ENCODE measurements at places on chromosomes 6 and 20. TPM values are rescaled to one million over a fixed set of nuclear protein-coding genes. Genes with fewer than 3 reads are reported as not detected.

GRCh38 chr20:36988494-36988966 lies 37.0 kb upstream of the SAMHD1 start:
- H3K4me3 ChIP-seq = no peak overlapping the region
- H3K36me3 ChIP-seq = no peaks in the 10 kb centered on the region
- H3K27ac ChIP-seq = no peak overlapping the region
- DNase-seq = no peak

DNA sequence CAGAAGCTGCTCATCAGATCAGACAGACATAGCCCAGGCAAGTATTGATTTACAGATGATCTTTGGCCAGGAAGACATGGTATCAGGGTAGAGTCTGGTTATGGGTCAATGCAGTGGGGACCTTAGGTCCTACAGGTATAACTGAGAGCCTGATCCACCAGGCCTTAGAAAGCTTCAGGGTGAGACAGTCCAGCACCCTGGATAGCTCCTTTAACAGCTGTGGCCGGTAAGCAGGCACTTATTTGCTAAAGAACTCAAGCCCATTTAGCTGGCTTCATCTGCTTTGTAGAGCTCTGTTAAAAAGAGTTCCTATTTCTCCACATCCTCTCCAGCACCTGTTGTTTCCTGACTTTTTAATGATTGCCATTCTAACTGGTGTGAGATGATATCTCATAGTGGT lies 39.6 kb downstream of the ESR1 start:
- H3K4me3 ChIP-seq = no peak overlapping the region
- no peak overlapping the region for H3K27ac ChIP-seq
- no peaks in the 10 kb centered on the region for H3K4me1 ChIP-seq
- no peaks in the 10 kb centered on the region for H3K27me3 ChIP-seq

- peak overlapping the region; percentile 50 for H3K27ac ChIP-seq
- no peaks in the 10 kb centered on the region for H3K4me1 ChIP-seq
- H3K36me3 ChIP-seq = no peaks in the 10 kb centered on the region
- no peak for DNase-seq
- no peak overlapping the region for H3K4me3 ChIP-seq
- no peaks in the 10 kb centered on the region for H3K27me3 ChIP-seq
Measured at GRCh38 chr6:13268913-13269518, 59.3 kb downstream of the TBC1D7 start.

DNA sequence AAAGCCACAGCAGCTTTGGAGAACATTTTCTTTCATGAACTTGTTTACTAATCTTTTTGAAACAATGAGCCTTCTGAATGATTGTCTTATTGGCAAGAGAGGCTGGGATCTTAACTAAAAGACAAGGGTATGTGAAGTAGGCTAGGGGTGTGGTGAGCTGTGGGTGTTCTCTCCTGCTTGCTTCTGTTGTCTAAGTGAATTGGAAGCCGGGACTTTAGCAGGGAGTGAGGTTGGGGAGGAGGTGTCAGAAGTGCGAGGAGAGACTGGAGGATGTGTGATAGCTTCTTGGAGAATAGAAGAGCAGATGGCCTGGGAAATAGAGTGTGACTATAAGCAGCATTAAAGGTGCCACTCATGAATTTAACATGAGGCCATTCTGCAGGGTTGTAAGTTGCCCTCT lies 562.8 kb downstream of the UTRN start:
- peaks cover 2% of the 10 kb centered on the region for H3K36me3 ChIP-seq
- no peaks in the 10 kb centered on the region for H3K4me1 ChIP-seq
- H3K4me3 ChIP-seq = no peak overlapping the region
- DNase-seq = no peak
- H3K27me3 ChIP-seq = no peaks in the 10 kb centered on the region

- DNase-seq = no peak
- no peak overlapping the region for H3K27ac ChIP-seq
- no peak overlapping the region for H3K4me3 ChIP-seq
Measured at GRCh38 chr20:4512891-4513550, 208.7 kb upstream of the PRND start.

- no peaks in the 10 kb centered on the region for H3K27me3 ChIP-seq
- no peaks in the 10 kb centered on the region for H3K36me3 ChIP-seq
- no peaks in the 10 kb centered on the region for H3K4me1 ChIP-seq
- H3K4me3 ChIP-seq = no peak overlapping the region
- DNase-seq = no peak
Measured at GRCh38 chr6:95325916-95326315, 251.4 kb upstream of the MANEA start.

GRCh38 chr6:39203436-39204159 lies 25.7 kb downstream of the KCNK5 start:
- peak overlapping the region; percentile 47 for H3K27ac ChIP-seq
- peaks cover 52% of the 10 kb centered on the region for H3K4me1 ChIP-seq
- no peaks in the 10 kb centered on the region for H3K27me3 ChIP-seq
- peaks cover 16% of the 10 kb centered on the region for H3K36me3 ChIP-seq
- DNase-seq = peak; percentile 72

DNA sequence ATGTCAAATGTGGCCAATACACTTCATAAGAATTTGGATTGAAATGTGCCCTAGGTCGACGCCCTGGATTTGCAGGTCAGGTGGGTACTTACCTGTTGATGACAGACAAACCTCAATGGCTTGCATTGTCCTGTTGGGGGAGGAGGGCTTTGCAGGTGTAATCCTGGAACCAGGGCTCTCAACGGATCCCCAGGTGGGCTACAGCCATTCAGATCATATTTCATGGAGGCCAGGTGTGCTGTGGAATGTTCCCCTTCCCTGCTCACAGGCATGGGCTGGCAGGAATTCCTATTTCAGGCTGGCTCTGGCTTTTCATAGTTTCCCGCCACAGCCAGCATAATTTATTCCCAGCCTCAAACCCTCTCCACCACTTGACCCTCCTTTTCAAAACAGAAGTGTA lies 254.7 kb downstream of the SMOC2 start:
- H3K27me3 ChIP-seq = no peaks in the 10 kb centered on the region
- H3K4me1 ChIP-seq = no peaks in the 10 kb centered on the region
- no peak overlapping the region for H3K4me3 ChIP-seq
- H3K36me3 ChIP-seq = no peaks in the 10 kb centered on the region

GRCh38 chr6:138346302-138347195 lies 31.2 kb upstream of the SMIM28 start:
- H3K27ac ChIP-seq = no peak overlapping the region
- DNase-seq = no peak
- no peaks in the 10 kb centered on the region for H3K36me3 ChIP-seq
- no peaks in the 10 kb centered on the region for H3K27me3 ChIP-seq
- no peak overlapping the region for H3K4me3 ChIP-seq

Gene PRPH2
- 1.6 TPM for total RNA-seq

Gene NEU1
- 66.9 TPM for total RNA-seq

Gene CLIC5
- 7.4 TPM for total RNA-seq
